Myocyte (in vitro differentiated cells): ENCODE measurements at places on chromosomes 12 and 14. TPM values are rescaled to one million over a fixed set of nuclear protein-coding genes. Genes with fewer than 3 reads are reported as not detected.

DNA sequence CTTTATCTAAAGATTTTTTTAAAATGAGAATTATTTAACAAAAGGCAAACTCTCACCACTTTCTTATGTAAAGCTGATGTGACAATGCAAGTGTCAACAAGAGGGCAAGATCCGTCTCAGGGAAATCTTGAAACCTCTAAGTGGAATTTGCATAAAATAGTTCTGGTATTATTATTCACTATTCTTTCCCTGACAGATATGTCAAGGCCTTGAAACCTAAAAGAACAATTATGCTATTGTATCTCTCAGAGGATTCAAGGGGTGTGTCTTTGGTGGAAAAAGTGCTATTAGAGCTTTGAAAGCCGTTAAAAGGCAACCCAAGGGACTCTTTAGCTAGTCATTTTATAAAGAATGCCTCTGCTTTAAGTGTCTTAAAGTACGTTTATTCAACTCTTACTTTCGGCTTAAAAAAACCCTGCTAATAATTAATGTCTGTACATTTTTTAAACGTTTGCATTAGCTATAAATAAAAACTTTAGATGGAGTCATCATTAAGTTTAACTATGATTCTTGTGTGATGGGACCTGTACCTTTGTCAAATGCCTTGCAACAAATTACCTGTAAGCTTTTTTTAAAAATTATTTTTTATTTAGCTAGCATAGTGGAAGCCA lies 585.5 kb downstream of the VRK1 start:
- DNase-seq, result no peak

GRCh38 chr14:104702673-104703072 lies 13.3 kb downstream of the INF2 start:
- no peak for DNase-seq

DNA sequence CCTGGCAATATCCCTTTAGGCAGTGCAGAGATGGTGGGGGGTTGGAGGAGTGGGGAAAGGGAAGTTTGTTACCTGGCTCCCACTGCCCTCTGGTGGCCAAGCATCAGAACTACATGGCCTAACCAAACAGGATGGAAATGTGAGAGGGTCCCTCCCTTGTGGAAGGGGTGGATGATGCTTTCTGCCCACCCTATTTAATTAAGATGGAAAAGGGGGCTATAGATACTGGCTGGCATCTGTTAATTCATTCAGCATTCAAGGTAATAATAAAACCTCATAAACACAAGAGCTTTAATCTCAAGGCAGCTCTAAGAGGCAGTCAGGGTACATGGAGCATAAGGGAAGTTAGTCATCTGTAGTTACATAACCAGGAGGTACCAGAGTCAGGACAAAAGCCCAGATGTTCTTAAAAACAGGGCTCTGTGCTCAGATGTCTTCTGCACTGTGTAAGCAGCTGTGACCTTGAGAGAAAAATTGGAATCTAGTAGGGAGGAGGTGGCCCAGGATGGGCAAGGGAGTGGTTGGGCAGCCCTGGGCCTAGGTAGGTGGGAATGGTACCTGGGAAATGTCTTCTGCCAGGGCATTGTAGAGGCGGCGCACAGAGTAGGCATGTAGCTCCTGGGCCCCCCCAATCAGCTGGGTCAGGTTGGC lies 4.6 kb downstream of the AP1G2 start:
- DNase-seq, result peak; percentile 53

- DNase-seq, result peak; percentile 59
Measured at GRCh38 chr12:107415834-107416233, 269.8 kb upstream of the PWP1 start.

GRCh38 chr12:111413442-111414086 lies 7.8 kb downstream of the SH2B3 start:
- peak; percentile 92 for DNase-seq

DNA sequence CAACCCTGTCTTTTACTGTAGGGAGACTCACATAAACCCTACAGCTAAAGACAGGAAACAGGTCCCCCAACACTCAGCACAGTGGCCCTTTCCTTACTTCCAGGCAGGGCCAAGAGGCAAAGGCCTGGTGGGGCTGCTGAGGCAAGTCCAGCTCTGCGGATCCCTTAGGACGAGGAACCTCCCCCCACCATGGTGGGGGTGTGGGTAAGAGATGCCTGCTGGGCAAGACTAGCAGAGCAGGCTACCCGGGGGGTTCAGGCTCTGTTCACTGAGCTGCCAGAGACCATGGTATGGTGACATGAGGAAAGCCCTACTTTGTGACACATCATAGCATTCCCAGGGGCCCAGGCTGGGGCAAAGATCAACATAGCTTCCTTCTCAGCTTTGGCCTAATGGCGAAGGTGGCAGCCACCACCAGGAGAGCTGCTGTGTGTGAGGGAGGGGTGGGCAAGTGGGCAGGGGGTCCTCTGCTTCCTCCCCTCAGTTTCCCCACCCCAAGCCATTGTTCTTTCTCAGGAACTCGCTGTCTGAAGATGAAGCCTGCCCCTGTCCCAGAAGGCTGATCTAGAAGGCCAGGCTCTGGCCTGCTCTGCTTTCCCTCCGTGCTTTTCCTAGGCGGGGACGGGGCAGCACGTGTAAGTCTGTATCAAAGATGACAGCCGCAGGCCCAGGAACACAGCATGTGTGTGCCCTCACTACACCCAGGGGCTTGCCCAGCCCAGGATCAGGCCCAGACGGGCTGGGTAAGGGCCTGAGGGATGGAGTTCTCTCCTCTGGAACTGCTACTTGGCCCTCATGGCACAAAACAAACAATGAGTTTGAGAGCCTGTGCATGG lies 10.1 kb upstream of the TINF2 start:
- DNase-seq, result no peak

- DNase-seq, result no peak
Measured at GRCh38 chr12:85747941-85748495, 88.2 kb downstream of the RASSF9 start.

- DNase-seq, result peak; percentile 77
Measured at GRCh38 chr12:54277823-54278276, 2.1 kb downstream of the CBX5 start.

DNA sequence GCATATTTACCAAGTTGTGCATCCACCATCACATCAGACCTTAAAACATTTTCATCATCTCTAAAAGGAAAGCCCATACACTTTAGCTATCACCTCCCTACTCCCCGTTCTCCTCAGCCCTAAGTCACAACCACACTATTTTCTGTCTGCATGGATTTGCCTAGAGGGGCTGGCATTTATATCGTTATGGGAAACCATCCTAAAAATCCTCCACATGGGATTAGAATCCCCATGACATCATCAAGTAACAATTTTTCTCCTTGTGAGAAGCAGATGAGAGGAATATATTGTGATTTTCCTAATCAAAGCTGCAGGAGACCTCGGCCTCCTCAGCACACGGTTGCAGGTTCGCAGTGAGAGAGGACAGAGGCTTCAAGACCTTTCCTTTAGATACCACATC lies 114.1 kb downstream of the SLC15A4 start:
- no peak for DNase-seq

DNA sequence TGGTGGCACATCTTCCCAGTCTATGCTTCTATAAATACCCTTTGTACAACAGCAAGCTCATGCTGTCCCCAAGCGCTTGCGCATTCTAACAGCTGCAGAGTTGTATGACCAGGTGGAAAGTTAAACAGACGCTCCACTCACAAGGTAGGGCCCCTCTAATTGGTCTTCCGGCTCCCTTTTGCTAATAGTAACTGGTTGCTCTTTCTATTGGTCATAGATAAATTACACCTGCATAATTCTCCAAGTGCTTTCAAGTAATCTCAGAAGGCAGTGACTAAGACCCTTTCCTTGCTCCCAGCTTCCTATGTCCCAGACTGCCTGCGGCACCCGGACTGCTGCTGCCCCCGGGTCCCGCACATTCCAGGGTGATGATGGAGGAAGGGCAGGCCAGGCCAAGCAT lies 6.1 kb upstream of the TSPAN9 start:
- DNase-seq, result peak; percentile 25

- peak; percentile 44 for DNase-seq
Measured at GRCh38 chr12:14993537-14994266, 20.9 kb downstream of the PDE6H start.

GRCh38 chr12:64229240-64229639 lies 7.1 kb upstream of the KICS2 start:
- peak; percentile 33 for DNase-seq

- DNase-seq, result no peak
Measured at GRCh38 chr12:131828671-131829355, 620 bp downstream of the MMP17 start.

Gene OTX2
- total RNA-seq, result not detected in 2 replicates

Gene CMTM5
- not detected in 2 replicates for total RNA-seq
